Dermis blood vessel endothelial cell (primary cell): ENCODE measurements at places on chromosomes 12 and 14.

DNA sequence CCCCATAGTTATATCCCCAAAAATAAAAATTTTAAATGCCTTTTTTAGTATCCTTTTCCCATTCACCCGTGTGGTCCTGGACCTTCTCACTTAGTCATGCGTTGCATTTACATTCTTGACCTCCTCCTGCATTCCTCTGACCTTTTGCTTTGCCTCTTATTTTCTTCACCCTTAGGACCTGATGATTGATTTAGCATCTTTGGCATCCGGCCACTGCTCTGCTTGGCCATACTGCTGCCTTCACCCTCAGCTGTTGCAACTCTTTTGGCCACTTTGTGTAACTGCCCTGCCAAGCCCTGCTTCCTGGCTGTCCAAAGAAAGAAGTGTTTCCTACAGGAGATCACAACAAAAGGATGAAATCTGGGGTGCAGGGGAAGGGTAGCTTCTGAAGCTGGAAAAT, 48.8 kb upstream of the SLC38A4 start:
- DNase-seq, result no peak

GRCh38 chr14:44803239-44803905, 158.4 kb downstream of the KLHL28 start:
- DNase-seq, result peak; percentile 72

GRCh38 chr12:91940826-91941570, 204.6 kb downstream of the BTG1 start:
- DNase-seq, result no peak

DNA sequence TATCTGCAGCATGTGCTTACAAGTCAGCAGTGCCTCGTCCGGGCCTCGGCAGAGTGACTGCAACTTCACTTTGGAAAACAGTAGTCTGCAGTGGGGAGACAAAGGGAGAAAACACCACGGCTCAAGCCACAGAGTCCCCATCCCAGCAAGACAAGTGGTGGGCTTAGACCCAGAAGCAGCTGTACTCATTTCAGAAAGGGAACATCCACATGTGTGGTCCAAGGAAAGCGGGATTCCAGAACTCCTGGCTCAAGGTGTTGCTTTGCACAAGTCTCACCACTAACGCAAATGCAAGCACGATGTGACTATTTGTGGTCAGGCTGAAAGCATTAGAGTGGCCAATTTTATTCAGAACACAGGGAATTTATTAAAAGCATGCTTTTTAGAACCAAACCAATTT, 198.3 kb downstream of the TTC7B start:
- DNase-seq, result no peak

- peak; percentile 9 for DNase-seq
These were observed 23.1 kb upstream of the PWP1 start for GRCh38 chr12:107662484-107662883.

- peak; percentile 26 for DNase-seq
These were observed 12.1 kb downstream of the PYGL start for GRCh38 chr14:50932156-50932555.
